ENCODE measurements at places on chromosomes 6 and 20.
A peak's percentile ranks its signal among the peaks of the same experiment; 100 is the strongest.

- DNase-seq = no peak
These were observed 321.1 kb upstream of the SULF2 start for GRCh38 chr20:48106428-48106827.

GRCh38 chr20:51757226-51757625 lies 11.0 kb downstream of the ATP9A start:
- no peak for DNase-seq

GRCh38 chr20:41064377-41064776 lies 35.8 kb downstream of the TOP1 start:
- DNase-seq = no peak

DNA sequence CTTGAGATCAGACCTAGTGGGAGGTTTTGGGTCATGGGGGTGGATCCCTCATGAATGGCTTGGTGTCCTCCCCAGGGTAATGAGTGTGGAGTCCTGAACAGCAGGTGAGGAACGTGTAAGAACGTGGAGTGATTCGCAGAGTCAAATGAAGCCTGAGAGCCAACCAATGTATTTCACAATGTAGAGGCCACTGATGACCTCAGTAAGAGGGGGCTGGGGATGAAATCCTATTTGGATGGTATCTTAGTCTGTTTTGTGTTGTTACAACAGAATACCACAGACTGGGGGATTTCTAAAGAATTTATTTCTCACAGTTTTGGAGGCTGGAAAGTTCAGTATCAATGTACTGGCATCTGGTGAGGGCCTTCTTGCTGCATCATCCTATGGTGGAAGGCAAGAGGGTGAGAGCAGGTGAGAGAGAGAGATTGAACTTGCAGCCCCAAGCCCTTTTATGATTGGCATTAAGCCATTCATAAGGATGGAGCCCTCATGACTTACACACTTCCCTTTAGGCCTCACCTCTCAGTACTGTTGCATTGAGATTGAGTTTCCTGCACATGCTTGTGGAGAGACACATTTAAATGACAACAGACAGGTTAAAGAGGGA lies 47.3 kb upstream of the HIVEP1 start:
- DNase-seq = no peak

GRCh38 chr6:21199262-21199661 lies 394.3 kb upstream of the SOX4 start:
- no peak for DNase-seq

- DNase-seq = no peak
These were observed 93.8 kb upstream of the BCLAF1 start for GRCh38 chr6:136383268-136383937.

DNA sequence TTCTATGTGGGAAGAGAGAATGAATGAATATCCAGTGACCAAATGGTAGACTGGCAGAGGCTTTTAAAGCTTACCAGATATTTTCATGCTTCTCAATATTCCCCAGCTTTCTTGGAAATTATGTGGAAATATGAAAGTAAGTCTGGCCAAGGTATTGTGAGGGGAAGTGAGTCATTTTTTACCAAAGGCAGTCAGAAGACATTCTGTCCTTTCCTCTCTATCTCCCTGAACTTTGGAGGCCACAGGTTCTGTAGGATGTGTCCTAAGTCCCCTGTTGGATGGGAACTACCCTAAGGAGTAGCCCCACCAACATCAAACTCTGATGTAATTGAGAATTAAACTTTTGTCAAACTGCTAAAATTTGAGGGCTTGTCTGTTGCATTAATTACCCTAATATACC lies 593.8 kb upstream of the NRSN1 start:
- DNase-seq = peak; percentile 49

DNA sequence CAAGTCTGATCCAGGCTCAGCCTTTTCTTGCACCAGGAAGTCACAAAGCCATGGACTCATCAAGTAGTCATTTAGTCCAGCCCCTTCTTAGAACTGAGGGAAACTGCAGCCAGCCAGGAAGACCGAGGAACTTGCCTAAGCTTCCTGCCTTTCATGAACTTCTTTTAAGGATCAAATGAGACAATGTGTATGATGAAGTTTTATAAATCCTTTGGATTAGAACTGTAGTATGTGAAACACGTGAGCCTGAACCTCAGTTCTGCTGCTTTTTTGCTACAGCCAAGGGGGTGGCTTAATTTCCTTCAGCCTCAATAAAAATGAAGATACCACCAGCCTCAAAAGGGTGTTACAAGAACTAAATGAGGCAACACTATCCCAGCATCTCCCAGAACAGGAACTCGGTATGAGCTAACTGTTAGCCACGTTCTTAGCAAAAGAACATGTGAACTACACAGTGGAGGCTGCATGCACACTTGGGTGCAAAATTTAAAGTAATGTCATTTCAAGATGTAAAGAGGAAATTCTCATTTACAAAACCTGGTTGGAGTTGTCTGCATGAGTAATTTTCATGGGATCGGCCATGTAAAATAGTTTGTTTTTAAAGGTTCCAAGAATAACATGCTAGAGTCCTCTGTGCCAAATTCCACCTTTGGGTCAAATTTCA lies 76.0 kb upstream of the TBC1D7 start:
- peak; percentile 39 for DNase-seq

- DNase-seq = peak; percentile 51
These were observed 60.1 kb upstream of the RNF146 start for GRCh38 chr6:127206531-127207095.

DNA sequence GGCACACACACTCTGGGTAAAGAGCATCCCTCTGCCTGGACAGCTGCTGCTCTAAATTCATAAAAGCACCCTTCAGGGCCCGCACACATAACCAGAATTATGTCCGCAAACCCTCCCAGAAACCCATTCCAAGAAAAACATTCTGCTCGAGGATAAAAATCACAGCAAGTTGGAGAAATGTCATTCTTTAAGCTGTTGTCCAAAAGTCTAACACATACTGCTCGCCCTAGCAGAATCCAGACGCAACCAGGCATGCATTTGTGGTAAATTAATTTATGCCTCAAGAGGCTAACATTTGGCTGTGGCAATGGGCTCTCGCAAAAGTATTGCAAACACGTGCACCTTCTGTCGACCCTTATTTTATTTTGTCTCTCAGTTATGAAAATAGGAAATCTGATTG lies 116.1 kb upstream of the INSM1 start:
- DNase-seq = no peak
